Fibroblast of lung (primary cell): ENCODE measurements at places on chromosomes 16 and 17.

DNA sequence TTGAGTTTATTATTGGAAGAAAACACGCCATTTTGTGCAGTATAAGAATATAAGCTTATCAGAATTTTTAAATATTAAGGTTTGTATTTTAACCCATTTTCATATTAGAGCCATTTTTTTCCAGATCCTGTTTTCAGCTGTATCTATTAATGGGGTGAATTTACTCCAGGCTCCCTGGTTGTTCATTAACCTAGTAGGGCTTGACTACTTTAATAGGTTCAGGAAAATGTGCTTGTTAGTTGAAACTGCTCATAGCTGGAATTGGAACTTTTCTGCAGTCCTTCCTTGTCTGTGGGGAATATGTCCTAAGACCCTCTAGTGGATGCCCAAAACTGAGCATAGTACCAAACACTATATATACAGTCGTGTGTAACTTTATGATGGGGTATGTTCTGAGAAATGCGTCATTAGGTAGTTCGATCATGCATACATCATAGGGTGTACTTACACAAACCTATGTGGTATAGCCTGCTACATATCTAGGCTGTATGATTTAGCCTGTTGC lies 28.0 kb downstream of the NFAT5 start:
- DNase-seq = no peak

DNA sequence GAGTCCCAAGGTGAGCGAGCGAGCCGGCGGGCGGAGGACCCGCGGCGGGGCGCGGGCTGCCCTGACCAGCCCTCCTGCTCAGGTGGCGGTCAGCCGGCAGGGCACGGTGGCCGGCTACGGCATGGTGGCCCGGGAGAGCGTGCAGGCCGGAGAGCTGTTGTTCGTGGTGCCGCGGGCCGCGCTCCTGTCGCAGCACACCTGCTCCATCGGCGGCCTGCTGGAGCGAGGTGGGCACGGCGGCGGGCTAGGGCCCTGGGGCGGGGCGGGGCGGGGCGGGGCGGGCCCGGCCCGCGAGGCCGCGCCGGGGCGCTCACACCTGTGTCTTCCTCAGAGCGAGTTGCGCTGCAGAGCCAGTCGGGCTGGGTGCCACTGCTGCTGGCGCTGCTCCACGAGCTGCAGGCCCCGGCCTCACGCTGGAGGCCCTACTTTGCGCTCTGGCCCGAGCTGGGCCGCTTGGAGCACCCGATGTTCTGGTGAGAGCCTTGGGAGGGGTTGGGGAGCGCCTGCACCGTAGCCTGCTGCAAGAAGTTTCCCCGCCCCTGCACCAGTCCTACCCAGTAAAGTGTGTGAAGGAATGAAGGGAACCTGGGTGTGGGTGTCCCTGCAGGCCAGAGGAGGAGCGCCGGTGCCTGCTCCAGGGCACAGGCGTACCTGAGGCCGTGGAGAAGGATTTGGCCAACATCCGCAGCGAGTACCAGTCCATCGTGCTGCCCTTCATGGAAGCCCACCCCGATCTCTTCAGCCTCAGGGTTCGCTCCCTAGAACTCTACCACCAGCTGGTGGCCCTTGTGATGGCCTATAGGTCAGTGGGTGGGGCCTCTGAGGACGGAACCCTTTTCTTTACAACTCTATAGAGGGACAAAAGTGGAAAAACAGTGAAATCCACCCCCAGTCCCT lies 802 bp downstream of the SETD6 start:
- no peak for DNase-seq

- peak; percentile 84 for DNase-seq
Measured at GRCh38 chr16:22220069-22220440, 14.0 kb downstream of the EEF2K start.

- DNase-seq = no peak
Measured at GRCh38 chr17:74852237-74853047, 7.2 kb downstream of the GRIN2C start.

DNA sequence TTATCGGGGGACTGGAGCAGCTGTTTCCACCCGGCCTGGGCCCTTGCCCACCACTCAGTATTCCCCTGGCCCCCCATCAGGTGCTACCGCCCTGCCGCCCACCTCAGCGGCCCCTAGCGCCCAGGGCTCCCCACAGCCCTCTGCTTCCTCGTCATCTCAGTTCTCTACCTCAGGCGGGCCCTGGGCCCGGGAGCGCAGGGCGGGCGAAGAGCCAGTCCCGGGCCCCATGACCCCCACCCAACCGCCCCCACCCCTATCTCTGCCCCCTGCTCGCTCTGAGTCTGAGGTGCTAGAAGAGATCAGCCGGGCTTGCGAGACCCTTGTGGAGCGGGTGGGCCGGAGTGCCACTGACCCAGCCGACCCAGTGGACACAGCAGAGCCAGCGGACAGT lies 6.1 kb upstream of the TMEM88 start:
- DNase-seq = no peak

GRCh38 chr17:73888862-73889261 lies 244.6 kb upstream of the SDK2 start:
- no peak for DNase-seq

DNA sequence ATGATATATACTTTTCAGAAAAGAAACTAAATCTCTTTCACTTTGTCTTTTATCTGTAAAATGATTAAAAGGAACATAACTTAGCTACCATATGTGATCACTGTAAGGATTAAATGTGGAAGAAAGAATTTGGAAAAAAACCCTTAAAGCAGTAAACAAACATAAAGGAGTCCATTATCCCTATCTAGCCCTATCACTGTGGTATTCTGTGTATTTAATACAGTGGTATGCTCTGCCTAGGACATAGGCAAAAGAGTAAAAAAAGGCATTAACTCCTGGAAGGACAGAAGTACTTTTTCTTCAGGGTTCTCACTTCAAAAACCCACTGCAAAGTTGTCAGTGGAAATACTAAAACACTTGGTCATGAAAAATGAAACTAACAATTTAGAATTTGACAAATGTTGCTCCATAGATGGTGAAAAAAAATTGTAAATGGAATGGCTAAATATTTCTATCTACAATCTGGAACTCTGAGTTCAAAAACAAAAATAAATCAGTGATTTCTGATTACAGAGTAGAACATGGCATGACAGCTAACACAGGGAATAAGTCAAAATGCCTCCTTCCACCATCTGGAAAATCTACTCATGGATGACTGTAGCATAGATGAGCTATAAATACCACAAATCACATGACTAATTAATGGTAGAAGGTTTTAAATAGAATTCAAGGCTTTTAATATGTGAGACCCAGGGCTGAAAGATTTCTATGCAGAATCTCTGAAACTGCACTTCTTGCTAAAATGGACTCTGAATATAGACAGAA lies 140.1 kb downstream of the ITFG1 start:
- DNase-seq = peak; percentile 45

- no peak for DNase-seq
Measured at GRCh38 chr16:85593494-85594221, 19.5 kb upstream of the GSE1 start.

- DNase-seq = no peak
Measured at GRCh38 chr17:4506175-4506813, 7.6 kb downstream of the SPNS2 start.

GRCh38 chr16:57244463-57244766 lies 644 bp upstream of the ARL2BP start:
- no peak for DNase-seq

DNA sequence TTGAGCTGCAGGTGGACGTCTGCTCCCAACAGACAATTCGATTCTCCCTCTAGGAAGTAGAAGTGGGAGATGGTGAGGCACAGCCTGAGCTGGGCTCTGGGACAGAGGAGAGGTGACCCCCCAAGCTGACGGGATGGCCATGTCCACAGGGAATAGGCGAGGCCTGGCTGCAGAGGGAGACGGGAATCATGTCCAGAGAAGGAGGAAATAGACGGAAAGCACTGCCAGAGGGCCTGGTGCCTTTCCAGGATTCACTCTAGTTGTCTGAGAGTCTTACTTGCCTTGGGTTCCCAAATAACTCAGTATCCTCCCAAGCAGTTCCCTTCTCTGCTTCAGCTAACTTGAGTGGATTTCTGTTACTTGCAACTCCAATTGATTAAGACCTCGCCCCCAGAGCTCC lies 4.3 kb upstream of the CRISPLD2 start:
- no peak for DNase-seq

DNA sequence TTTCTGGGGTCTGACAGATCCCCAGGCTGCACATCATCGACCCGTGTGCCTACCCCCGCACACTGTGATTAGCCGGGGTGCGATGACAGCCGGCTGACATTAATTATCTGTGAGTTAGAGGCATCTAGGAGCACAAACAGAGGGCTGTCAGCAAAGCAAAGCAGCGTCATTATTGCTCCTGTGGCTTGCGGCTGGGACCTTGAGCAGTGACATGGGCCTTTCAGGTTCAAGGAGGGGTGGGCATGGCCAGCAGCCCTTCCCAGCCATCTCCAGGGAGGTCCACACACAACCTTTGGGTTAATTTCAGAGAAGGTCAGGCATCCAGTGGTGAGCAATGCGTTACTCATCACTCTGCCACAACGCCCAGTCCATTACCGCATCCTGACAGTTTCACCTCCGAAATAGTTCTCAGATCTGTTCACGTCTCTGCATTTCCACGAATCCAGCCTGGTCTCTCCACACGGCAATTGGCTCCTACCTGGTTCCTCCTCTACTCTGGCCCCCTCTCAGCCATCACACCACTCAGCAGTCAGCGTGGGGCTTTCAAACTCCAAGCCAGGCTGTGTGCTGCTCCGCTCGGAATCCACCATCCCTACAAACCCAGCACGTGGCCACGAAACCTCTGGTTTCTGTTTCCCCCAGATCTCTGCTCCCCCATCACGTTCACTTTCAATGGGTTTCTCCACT lies 249.7 kb upstream of the C16orf82 start:
- DNase-seq = peak; percentile 82

DNA sequence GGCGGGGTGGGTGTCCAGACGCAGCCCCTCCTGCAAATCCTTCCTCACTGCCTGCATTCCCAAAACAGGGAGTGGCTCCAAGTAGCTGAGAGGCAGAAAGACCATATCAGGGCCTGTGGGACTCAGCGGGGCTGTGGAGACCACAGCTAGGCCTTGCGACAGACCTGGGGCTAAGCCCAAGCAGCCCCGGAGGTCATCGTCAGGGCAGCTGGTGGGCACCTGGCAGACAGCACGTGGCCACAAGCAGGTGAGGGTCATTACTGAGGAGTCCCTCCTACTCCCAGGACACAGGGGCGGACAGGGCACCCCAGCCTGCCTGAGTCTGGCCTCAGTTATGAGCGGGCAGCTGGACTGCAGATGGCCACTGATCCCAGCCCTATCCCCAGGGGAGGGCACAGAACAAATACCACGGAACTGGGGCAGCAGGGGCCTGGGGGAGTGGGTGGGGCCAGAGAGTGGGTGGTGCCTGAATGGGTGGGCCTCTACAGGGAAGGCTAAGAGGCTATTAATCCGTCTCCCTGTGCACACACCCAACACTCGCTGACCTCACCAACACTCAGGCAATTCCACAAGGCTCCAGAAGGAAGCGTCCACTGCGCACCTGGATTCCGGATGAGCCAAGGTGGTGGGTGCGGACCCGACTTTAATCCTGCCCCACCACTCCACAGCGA lies 8.5 kb downstream of the HS3ST6 start:
- no peak for DNase-seq

- peak; percentile 37 for DNase-seq
Measured at GRCh38 chr17:9434642-9435057, 141.0 kb downstream of the STX8 start.

- no peak for DNase-seq
Measured at GRCh38 chr16:28558456-28558855, 4.7 kb downstream of the SGF29 start.

GRCh38 chr16:74700116-74700437 lies 585 bp downstream of the MLKL start:
- no peak for DNase-seq

GRCh38 chr16:18792836-18793433 lies 2.8 kb upstream of the RPS15A start:
- DNase-seq = no peak

DNA sequence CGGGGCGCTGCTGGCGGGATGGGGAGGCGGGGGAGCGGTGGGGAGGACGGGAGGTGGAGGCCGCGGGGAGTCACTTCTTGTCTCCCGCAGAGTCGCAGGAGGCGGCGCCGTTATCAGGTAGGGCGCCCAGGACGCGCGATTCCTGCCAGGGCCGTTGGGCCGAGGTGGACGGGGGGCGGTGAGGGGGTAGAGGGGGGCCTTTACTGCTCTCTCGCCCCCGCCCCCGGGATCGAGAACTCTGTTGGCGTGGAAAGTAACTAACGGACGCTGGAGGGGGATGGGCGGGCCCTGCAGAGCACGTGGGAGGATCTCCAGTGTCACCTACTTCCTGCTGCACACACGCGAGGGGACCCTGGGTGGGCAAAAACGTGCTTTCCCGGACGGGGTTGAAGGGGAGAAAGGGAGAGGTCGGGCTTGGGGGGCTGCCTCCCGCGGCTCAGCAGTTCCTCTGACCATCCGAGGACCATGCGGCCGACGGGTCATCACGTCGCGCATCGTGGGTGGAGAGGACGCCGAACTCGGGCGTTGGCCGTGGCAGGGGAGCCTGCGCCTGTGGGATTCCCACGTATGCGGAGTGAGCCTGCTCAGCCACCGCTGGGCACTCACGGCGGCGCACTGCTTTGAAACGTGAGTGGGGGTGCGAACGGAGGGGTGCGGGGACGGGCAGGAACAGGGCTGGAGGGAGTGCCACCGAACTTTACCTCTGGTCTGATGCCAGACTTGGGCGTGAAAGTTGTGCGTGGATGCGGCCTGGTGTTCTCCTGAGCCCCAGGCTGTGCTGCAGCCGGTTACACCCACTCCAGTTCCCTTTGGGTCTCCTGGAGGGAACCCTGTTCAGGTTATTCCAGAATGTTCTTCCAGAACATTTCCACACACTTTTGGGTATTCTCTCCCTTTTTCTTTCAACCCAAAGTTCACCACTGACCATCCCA lies 569 bp downstream of the PRSS21 start:
- DNase-seq = no peak

- no peak for DNase-seq
Measured at GRCh38 chr17:32482568-32483320, 4.0 kb upstream of the CDK5R1 start.

DNA sequence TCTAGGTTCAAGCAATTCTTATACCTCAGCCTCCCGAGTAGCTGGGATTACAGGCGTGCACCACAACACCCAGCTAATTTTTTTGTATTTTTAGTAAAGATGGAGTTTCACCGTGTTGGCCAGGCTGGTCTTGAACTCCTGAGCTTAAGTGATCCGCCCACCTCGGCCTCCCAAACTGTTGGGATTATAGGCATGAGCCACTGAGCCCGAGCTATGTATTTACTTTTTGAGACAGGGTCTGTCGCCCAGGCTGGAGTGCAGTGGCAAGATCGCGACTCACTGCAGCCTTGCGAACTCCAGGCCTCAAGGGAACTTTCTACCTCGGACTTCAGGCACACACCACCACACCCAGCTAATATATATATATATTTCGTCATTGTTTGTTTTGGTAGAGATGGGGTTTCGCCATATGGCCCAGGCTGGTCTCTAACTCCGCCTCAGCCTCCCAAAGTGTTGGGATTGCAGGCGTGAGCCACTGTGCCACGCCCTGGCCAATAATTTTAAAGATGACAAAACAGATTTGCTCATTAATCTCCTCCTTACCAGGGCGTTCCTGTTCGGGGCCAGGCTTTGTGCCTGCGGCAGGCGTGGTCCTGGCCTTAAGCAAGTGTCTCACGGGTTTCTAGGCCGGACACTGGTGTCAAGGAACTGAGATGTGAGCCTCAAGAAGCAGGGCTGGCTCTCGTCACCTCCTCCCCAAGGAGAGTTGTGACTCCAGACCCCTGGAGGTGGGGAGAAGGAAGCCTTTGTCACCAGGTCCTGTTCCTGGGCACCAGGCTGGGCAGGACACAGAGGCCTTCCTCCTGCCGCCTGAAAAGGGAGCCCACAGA lies 4.3 kb upstream of the NPW start:
- DNase-seq = peak; percentile 93

- DNase-seq = peak; percentile 17
Measured at GRCh38 chr17:19978209-19978802, 678 bp upstream of the AKAP10 start.
